CD4-positive, alpha-beta T cell treated with Interferon alpha-2 for 1 hour (primary cell): ENCODE measurements at places on chromosomes 11 and 22.

GRCh38 chr11:86002431-86002830 lies 66.5 kb downstream of the PICALM start:
- DNase-seq, result no peak

- DNase-seq, result no peak
Observed at GRCh38 chr11:119704849-119705248, 24.2 kb downstream of the NECTIN1 start.

DNA sequence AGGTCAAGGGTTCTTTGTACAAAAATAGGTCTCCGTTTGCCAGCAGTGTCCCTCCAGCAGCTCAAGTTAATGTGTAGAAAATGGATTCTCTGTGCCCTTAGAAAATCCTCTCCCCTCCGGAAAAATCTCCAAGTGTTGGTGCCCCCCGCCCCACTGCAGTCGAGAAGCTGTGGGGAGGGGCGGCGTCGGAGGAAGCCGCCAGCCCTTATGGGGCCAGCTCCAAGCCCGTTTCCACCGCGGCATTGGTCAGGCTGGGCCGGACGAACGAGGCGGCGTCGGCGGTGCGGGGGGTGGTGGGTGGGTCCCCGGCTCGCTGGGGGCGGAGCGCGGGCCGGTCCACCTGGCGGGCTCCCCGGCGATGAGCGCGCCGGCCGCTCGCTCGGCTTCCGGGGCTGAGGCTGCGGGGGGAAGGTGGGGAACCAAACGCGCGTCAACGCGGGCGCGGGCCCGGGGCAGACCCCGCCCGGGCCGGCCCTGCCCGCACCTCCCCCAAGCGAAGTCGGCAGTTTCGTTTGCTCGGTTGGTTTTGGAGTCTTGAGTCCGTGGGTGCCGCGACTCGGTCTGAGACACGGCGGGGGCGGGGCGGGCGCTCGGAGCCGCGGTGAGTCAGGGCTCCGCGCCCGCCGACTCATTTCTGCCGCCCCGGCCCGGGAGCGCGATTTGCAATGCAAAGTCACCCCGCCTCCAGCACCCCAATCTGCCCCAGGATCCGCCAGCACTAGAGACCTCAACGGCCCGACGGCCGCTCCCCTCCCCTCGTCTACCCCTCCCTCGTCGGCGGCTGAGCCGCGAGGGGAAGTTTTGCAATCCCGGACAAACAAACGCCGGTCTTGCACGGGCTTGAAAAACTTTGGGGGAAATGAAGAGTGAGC lies 1.4 kb downstream of the ASCL2 start:
- DNase-seq, result peak; percentile 51

- DNase-seq, result no peak
Observed at GRCh38 chr11:69217276-69218105, 61.8 kb downstream of the SMIM38 start.

DNA sequence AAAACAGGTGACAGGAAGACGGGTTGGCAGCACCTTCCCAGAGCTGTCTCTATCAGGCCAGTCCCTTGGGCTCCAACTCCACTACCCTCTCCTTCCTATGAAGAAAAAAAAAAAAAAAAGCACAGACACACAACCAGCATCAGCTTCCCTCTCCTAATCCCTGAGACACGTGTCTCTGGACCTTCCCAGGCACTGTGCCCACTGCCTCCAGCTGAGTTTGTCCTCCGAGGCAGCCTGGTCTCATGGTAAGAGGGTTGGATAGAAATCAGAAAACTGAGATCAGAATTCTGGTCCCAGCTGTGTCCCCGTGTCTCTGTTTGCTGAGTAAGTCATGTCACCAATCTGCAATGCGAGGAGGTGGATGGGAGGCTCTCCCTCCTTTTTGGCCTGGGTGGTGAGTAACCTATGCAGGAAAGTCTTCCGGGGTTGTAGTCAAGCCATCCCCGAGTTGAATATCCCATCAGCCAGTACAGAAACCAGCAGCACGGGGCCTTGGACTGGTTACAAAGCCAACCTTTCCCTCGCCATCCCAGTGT lies 193.7 kb upstream of the TBCEL start:
- no peak for DNase-seq

DNA sequence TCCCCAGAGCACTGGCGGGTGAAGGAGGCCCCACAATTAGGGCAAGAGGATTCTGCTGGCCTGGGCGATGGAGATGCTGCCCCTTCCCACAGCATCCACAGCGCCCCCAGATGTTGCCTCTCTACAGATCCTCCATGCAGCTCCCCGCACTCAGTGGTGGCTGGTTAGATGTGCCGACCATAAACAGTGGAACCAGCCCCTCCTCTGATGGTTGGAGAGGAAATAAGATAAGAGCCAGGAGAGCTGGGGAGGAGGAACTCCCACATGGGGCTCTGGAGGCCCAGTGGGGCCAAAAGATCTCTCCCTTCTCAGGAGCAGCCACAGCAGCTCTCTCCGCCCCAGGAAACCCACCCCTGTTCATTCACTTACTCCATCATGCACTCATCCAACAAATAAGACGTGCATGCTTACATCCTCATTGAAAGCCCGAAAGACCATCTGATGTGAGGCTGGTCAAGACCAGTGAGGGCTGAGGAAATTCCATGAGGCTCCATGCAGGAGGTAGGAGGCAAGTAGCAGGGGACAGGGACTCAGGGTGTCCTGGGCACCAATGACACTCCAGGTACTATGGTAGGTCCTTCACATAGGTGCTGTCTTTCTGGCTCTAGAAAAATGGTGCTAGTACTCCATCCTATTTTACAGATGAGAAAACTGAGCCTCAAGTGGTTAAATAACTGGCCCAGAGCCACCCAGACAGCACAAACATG lies 1.5 kb downstream of the PTGDR2 start:
- DNase-seq, result no peak

- DNase-seq, result no peak
Observed at GRCh38 chr11:19059833-19060232, 684 bp downstream of the MRGPRX2 start.

DNA sequence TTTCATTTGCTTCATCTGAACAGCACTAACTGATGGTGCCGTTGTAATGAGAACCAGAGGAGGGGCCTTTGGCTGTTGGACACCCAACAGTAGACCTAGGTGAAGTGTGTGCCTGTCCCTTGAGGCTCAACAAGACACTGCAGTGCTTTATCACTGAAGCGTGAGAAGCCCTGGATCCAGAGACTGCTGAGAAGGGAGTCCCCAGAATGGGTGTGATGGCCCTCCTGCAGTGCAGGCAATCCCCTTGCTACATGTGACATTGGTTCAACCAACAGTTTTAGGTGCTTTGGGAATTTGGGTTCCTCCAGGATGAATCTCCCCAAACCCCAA lies 125.6 kb downstream of the BRD1 start:
- DNase-seq, result no peak

DNA sequence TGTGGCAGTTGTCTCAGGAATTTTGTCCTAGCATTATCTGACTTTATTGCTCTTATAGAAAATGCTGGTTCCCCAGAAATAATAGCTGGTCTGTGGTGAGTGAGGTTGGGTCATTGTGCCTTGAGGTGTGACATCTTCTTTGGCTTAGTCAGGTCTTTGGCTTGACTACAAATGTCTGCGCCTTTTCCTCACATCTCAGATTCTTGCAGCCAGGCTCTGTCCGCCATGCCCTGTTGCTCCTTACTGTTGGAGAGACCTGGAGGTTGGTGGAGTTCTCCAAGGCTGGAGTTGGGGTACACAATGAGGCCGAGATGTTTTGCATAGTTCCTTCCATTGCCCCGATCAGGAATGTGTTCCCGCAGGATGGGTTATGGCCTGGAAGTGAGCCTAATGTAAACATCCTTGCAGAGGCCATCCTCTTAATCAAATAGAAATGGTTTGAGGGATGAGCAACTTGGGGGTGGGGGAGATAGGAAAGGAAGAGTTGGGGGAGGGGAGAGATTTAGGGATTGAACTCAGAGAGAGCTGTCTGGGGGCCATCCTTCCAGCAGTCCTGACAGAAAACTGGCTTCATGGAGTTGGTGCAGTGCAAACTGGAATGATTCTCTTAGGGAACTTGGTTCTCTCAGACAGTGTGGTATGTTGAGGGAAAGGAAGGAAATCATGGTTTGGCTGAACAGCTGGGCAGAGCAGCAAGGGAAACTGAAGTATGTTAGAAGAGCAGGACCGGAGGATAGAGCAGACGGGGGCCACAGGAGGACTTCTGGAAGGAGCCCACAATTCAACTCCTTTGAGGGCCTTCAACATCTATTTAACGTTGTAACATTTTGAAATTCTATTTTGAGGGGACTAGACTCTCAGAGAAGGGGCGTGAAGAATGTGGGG lies 49.9 kb downstream of the ZBTB16 start:
- no peak for DNase-seq

DNA sequence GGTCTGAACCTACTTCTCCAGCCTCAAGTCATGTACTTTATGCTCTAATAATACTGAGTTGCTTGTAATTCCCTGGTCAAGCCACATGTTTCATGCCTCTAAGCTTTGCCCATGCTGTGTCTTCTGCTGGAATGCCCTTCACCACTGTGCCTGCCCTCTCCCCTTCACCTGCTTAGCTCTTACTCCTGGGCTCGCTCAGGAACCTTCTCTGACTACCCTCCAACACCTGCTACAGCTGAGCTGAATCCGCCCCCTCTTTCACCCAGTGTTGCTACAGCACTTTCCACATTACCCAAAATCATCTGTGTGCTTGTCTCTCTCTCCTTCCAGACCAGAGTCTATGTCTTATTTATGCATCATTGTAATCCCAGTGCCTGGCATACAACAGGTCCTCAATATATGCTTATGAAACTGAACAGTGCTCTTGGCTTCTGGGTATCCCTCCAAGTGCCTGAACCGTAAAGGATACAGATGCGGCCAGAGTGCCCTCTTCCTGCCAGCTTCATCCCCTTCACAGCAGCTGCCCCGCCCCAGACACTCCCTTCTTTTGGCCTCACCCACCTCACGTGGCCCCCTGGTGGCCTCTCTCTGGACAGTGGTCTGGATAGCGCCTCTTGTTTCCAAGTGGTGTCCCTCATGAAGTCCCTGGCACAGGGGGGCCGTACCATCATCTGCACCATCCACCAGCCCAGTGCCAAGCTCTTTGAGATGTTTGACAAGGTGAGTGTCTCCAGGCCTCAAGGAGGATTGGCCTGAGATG lies 7.1 kb downstream of the ABCG4 start:
- no peak for DNase-seq
